ENCODE measurements at places on chromosomes 2 and 18.

GRCh38 chr2:68741805-68742306 lies 7.2 kb downstream of the ARHGAP25 start:
- no peak for ATAC-seq

- ATAC-seq = no peak
Observed at GRCh38 chr2:45259547-45260160, 250.4 kb upstream of the SIX2 start.

DNA sequence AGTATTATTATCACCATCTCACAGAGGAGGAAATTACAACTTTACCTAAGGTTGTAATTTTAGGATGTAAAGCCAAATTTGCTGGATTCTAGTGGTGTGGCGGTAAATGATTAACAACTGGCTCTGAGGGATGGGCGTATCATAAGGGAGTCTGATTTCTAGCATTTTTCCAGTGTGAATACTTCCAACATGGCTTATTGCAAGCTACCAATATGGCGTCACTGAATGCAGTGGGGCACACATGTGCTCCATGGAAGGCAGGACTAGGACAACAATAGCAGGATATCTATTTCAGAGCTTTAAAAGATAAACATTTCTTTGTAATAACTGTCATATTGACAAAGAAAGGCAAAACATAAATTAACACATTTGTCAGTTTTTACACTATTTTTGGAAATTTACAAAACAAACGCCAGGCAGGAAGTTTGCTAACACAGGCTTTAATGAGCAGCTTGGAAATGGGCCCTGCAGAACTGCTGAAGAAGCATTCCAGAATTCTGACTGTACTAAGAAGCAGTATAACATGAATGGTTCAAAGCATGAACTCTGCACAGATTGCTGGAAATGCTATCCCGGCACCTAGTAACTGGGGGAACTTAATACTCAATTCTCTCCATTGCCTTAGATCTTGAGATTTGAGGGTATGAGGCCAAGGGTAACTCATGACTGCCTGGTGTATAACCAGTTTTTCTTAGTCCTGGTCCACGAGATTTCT lies 439.3 kb upstream of the MAP2 start:
- no peak for ATAC-seq

DNA sequence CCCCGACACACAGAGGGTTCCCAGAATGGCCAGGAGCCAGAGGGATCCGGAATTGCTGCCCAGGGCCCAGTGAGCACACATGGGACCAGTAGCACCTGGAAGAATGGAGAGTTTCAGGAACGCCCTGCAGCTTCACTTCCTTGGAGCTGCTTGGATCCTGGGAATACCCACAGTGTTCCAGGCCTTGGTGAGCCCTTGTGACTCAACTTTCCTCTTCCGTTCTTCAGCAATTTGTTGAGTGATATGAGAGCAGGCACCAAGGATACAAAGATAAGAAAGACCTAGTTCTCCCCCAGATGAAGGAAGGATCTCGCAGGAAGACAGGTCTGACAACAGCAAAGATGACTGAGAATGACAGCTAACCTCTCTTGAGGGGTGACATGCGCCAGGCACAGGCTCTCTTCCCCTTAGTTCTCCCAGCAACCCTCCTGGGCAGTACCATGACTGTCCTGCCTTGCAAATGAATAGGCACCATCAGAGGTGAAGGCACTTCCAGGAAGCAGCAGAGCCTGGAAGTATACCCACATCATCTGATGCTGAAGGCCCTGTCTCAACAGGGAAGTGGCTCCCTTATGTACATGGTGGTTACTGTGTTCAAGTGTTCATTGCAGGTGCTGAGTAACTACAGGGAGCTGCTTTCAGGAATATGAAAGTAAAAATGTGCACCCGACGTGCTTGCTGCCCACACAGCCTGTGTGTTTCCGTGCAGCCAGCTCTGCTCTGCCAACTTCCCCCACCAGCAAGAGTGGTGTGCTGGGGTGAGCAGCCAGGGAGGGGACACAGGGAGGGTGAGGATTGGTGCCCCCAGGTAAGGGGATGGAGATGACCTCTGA lies 116.2 kb downstream of the STPG4 start:
- no peak for ATAC-seq

DNA sequence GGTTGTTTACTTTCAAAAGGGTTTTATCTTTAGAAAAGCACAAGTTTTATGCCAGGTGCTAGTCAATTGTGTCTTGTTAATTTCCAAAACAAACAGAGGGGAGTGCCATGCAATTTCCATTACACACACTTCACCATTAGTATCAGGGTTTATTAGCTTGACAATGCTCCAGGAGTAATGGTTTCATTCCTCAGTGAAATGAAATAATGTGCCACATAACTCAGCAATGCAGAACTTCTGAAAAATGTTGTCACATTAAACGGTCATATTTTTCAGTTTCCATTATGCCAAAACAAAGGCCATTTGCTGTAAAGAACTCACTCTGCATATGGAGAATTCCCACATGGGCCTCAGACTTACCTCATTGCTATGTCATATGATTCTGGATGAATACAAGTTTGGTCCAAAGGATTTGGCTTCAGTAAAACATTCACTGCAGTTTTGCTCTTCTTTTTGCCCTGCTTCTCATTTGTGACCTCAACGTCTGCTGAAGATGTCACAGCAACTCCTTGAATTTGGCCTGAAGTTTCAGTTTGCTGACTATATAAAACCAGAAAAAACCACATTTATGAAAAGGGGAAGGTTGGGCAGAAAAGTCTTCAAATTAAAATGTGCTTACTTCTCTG lies 198.2 kb downstream of the SRBD1 start:
- peak; percentile 96 for ATAC-seq

- no peak for ATAC-seq
Observed at GRCh38 chr2:69776886-69777785, 35.2 kb downstream of the ANXA4 start.

DNA sequence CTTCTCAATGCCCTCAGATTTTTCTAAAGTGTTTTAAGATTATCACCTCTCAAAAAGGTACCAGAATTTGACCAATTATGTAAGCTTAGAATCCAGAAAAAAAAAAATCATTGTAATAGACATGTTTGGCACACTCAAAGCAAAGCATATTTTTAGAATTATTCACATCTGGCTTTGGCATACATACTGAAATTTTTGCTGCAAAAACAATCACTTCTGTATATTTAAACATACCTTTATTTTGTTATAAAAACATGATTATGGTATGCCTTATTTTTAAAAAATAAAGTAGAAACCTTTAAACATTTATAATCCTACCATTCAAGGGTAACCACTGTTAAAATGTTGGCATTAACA lies 143.3 kb downstream of the ESCO1 start:
- ATAC-seq = no peak

DNA sequence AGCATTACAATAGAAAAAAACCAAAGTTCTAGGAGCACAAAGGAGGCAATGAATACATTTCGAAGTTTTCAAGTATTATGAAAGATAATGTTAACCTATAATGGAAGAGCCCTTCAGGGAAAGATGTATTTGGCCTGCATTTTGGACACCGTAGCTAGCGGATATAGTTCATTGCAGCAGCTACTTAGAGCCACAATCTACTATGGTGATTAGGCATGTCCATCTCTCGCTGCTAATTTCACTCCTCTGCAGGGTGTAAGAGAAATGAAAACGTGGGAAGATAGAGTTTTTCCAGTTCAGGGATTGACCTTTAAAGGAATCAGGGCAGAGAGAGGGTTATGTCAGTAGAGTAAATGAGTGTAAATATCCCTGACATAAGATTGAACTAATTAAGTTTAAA lies 8.5 kb upstream of the CAVIN2 start:
- no peak for ATAC-seq

DNA sequence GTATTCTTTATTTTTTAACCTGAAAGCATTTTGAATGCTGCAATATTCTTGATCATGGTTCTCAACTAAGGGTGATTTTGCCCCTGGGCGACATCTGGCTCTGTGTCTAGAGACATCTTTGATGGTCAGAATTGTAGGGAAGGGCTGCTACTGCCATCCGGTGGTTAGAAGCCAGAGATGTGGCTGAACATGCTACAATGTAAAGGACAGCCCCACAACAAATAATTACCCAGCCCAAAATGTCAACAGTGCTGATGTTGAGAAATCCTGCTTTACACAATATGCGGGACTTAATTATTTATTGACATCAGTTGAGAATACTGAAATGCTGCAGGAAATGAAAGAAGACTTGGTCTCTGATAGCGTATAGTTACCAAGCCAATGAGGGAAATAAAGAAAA lies 37.5 kb upstream of the SERPINB2 start:
- ATAC-seq = peak; percentile 46

DNA sequence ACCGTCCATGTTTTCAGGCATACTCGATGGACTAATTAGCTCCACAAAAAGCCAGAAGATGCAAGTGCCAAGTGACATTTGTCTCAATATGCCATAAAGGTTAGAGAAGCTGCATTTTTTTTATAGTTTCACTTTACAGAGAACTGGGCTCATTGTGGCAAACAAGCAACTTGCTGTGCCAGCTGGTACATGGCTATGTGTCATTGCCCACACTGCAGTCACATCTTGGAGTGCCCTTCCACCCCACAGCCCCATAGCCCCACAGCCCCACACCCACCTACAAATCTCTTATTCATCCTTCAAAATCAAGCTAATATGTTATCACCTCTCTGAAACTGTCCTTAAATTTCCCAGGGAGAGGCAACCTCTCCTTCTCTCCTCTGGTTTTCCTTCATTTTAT lies 451.9 kb downstream of the ARHGAP15 start:
- ATAC-seq = no peak

GRCh38 chr2:21770787-21771186 lies 647.0 kb downstream of the TDRD15 start:
- no peak for ATAC-seq

DNA sequence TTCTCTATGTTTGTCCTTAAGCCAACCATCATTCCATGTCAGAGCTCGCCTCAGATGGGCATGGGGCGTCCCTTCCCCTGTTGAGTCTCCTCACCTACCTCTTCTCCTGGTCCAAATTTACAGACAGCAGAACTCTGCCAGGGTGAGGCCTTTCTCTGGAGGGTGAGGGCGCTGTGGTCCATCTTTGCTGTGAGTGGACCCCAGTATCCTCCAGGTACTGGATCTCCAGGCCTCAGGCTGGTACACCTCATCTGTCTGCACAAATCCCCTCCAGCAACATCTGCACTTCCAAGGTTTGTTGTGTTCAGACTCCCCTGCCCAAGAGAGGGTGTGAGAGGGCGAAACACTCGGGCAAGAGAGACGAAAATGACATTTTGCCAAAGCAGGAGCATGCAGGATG lies 63.9 kb upstream of the EDAR start:
- ATAC-seq = no peak

DNA sequence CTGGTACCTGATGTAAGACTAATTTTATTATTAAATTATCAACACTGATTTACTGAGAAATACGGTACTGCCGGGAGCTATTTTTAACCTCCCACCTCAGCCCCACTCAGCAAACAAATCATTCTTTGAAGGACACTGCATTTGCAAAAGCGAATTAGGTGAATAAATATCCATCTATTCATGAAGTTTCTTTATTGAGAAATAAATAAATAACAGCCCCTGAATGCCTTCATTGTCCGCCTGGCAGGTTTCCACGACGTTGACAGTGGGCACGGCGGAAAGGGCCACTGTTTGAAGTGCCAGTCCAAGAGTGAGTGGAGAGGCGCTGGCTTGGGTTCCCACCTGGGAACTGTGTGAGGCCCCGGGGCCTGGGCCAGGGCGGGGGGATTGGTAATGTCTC lies 15.7 kb downstream of the C1QL2 start:
- ATAC-seq = peak; percentile 72

- ATAC-seq = no peak
Observed at GRCh38 chr2:196324211-196324610, 152.8 kb upstream of the STK17B start.

DNA sequence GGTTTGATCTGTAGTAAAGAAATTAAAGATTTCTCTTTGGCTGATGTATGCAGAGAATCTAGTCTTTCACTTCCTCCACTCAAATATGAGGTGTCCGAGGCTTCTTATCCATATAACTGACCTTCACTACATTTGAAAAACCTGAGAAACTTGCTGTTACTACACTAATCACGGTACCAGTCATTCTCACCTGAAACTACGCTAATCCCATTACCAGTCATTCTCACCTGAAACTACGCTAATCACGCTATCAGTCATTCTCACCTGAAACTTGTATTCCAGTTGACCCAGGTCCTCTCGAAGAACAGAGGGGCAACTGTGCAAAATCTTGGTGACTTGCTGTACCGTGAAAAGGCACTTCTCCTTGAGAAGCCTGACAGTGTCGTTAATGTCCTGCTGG lies 5.1 kb downstream of the MTERF4 start:
- no peak for ATAC-seq

- peak; percentile 35 for ATAC-seq
Observed at GRCh38 chr2:103880081-103880834, 973.7 kb upstream of the POU3F3 start.

DNA sequence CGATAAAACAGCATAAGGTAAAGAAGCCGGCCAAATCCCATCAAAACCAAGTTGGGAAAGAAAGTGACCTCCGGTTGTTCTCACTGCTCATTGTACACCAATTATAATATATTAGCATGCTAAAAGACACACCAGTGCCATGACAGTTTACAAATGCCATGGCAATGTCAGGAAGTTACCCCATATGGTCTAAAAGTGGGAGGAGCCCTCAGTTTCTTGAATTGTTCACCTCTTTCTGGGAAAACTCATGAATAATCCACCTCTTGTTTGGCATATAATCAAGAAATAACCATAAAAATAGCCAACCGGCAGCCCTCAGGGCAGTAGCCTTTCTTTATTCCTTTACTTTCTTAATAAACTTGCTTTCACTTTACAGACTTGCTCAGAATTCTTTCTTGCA lies 544.9 kb upstream of the SETBP1 start:
- peak; percentile 74 for ATAC-seq

GRCh38 chr2:127633556-127634065 lies 12.3 kb upstream of the GPR17 start:
- ATAC-seq = no peak

DNA sequence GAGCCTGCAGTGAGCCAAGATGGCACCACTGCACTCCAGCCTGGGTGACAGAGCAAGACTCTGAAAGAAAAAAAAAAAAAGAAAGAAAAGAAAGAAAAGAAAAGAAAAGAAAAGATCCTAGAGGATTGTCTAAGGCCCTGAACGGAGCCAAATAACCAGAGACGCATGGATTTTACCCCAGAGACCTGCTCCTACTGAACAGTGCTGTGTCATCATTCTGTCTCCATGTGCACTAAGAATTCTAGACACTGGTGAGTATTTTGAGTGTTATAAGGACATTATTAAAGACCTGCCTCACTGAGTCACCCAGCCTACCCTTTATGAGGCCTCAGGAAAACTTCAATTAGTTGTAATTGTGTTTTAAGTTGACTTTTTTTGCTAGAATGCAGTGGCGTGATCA lies 61.9 kb upstream of the RIOK3 start:
- no peak for ATAC-seq

GRCh38 chr18:41418598-41418997 lies 536.4 kb upstream of the PIK3C3 start:
- ATAC-seq = no peak

- ATAC-seq = no peak
Observed at GRCh38 chr18:78821396-78821795, 158.2 kb upstream of the SALL3 start.

GRCh38 chr2:105919826-105920225 lies 175.1 kb downstream of the NCK2 start:
- no peak for ATAC-seq

DNA sequence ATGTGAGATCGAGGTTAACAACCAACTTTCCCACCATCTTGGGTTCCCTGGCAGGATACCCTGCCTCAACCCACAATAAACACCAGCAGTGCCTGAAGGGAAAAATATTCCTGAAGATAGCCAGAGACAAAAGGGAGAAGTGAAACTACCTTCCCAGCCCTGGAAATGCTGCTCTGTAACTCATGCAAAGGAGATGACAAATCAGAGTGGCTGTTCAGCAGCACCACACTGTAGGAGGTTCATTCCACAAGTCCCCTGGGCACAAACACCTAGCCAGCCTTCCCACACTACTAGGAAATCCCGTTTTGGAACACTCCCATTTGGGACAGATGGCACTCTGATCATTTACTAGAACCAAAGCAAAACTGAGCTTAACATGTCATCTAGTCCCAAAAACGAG lies 190.7 kb upstream of the RBBP8 start:
- ATAC-seq = peak; percentile 76

Data from motor neuron (in vitro differentiated cells).